ENCODE measurements at places on chromosomes 3 and 15.

DNA sequence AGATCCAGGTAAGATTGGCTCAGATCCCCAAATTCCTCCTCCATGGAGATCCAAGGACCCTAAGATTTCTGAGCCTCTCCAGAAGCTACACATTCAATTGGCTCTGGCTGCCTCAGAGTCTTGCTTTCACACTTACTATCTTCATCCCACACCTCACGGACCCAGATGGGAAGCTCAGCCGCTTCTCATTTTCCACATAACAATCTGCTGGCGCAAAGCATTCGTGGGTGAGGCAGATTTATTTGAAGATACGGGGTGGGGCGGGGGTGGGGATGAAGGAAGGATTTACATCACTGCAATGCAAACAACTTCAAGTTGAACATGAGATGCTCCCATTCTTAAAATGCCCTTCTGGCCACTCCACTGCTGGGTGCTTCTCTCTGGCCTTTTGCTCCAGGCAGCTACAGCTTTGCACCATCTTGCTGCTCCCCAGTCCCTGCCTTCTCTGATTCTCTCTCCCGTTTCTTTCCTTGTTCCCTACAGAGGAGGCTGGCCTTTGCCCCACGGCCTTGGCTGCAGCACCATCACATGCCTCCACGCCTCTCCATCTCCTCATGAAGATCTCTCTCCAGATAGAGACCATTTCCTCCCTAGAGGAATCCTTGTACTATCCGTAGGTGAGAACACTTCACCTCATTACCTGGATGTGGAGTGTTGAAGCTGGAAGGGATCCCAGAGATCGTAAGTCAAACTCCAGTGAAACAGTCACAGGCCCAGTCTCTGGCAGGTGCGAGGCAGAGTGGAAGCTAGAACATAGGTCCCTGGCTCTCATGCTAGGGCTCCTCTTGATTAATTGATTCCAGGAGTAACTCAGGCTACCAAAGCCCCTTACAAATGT, 175.9 kb downstream of the RPLP1 start:
- DNase-seq = no peak

DNA sequence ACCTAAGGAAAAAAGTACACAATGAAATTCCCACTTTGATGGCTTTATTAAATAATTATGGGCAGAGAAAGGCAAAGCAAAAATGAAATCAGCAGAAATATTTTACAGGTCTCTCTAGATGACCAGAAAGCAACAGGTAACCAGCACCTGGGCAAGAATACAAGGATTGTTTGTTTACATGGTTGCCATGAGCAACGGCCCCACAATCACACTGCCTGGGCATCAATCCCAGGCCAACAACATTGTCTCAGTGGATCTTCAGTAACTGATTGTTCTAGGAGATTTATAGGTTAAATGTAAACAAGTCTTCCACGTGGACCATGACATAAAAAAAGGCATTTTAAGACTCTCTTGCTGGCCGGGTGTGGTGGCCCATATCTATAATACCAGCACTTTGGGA, 82.6 kb downstream of the PDZRN3 start:
- no peak for DNase-seq

DNA sequence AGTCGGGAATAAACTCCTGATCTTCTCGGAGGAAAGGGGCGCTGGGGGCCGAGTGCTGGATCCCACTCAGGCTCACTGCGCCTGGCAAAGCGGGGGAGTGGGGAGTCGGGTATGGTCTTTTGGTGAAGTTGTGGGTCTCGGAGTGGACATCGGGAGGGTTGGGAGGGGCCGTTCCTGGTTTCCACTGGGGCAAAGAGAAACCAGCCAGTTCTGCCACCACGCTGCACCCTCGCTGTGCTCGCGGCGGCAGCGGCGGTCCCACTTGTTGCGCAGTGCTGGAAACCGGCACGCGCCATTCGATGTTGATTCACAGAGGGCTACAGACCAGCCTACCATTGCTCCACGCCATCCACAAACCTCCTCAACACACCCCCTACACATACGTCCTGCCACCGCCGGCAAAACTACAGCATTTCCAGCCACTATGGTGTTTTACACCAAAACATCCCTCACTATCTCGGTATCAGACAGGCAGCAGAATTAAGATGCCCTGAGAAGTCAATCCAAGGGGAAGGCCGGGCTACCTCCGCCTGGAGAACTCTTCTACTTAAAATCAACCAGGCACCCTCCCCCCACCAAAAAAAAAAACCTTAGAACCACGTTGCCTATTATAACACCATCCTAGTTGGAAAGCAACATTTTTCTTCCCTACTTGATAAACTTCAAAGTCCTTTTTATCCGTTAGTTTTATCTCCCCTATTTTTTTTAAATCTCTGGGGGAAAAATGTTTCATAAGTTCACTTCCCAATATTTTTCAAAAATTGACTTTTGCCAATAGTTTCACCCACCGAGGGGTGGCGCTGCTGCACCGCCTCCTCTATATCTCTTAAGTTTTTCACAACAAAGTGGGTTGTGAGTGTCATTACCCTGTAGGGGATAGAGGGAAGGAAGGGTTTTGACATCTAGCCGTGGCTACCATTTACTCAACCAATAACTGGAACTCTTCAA, 3.6 kb downstream of the BCL6 start:
- DNase-seq = peak; percentile 75

DNA sequence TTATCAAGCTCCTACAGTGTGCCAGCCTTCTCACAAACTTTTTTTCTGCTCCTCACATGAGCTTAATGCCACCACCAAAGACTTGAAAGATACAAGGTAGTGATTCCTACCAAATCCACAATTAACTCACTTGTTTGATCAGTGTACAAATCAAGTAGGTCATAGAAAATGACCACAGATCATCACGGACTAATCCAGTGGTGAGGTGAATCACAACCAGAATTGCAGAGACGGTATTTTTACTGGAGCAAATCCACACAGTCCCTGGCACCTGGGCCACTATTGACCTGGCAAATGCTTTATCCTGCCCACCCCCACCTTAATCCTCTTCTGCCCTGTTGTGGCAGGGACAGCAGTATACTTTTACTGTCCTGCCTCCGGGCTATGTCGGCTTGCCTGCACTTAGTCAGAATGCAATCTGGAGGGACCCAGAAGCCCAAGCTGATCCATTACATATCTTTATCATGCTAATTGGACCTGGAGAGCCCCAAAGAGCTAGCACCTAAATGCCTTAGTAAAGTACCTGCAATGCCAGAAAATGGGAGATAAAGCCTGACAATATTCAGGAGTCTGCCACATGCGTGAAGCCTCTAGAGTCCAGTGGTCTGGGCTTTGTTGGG, 83.9 kb upstream of the CDV3 start:
- DNase-seq = peak; percentile 42

GRCh38 chr15:59313641-59314332, 58.9 kb downstream of the MYO1E start:
- DNase-seq = no peak

- DNase-seq = peak; percentile 68
Measured at GRCh38 chr15:29656636-29657475, 165.4 kb downstream of the TJP1 start.

DNA sequence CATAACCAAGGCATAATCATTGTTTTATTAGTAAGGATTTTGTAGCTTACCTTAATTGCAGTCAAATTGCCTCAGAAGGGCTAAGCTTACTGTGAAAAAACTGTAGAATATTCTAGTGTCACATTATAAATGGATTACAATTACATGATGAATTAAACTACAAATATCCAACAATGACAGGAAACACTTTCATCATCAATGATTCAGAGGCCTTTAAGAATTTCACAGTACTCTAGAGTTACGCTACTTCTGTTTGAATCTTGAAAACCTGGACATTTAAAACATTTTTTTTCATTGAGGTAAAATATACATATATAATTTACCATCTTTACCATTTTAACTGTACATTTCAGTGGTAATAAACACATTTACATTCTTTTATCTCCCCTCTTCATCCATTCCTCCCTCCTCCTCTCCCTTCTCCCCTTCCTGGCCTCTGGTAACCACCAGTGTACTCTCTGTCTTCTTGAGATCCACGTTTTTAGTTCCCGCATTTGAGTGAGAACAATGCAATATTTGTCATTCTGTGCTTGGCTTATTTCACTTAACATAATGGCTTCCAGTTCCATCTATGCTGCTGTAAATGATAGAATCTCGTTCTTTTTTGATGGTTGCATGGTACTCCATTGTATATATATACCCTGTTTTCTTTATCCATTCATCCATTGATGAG, 54.7 kb downstream of the GJD2 start:
- no peak for DNase-seq

DNA sequence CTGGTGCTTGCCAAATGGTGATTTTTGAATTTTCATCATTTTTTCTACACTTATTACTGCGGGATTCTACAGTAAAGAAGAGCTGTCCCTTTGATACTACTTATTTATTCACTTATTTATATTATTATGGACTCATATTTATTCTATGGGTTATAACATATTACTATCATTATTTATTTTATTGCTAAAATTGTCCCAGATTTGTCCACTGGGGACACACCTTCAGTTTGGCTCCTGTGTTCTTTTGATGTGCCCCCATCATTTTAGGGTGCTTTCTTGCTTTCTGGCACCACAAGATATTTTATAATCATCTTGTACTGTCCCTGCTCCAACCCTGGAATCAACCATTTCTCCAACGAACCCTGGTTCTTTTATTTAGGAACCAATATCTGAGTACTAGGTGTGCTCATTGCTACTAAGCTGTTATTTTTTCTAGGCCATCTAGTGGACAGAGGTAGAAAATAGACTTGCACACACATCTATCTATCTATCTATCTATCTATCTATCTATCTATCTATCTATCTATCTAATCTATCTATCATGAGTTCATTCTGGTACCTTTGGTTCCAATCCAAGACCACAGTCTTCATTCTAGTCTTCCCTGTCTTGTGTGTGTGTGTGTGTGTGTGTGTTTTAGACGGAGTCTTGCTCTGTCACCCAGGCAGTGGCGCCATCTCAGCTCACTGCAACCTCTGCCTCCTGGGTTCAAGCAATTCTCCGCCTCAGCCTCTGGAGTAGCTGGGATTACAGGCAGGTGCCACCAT, 16.0 kb downstream of the SLC22A14 start:
- DNase-seq = no peak

GRCh38 chr15:36925653-36926426, 174.5 kb downstream of the MEIS2 start:
- DNase-seq = peak; percentile 23

DNA sequence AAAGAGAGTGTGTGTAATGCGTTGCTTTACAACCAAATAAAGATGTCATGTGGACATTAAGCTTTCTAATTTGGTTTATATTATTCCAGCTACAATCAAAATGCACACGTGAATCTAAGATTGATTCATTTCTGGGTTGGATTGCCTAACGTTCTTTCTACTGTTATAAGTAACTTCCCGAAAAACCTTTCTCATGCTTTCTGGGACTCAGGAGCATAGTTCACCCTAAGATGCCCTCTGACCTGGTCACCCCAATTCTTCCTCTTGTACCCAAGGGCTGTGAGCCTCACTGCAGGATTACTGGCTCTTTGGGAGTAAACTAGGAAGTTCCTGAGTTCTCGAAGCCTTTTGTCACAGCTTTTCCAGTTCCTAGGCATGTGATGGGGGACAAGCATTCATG, 12.7 kb upstream of the LMCD1 start:
- no peak for DNase-seq

- DNase-seq = no peak
Measured at GRCh38 chr3:157086060-157086750, 73.7 kb downstream of the CCNL1 start.

DNA sequence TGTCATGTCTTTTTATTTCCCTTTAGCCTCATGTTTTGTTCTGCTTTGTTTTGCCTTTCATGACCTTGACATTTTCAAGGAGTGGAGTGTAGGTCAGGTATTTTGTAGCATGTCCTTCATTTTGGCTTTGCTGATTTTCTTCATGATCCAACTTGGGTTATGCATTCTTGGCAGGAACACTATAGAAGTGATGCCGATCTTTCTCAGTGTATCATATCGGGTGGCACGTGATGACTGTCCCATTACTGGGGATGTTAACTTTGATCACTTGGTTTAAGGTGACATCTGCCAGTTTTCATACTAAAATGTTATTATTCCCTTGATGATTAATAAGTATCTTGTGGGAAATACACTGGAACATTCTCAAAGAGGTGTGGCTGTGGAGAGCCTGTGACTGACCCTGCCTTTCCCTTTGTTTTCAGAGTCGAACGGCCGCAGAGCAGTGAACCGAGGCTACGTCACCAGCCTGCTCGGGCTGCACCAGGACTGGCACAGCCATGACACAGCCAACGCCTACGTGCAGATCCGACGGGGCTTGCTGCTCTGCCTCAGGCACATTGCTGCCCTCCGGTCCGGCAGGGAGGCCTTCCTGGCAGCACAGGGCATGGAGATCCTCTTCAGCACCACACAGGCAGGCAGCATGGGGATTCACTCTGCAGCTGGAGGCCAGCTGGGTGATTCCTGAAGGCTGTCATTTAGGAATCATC, 167.7 kb downstream of the AGBL1 start:
- DNase-seq = no peak

DNA sequence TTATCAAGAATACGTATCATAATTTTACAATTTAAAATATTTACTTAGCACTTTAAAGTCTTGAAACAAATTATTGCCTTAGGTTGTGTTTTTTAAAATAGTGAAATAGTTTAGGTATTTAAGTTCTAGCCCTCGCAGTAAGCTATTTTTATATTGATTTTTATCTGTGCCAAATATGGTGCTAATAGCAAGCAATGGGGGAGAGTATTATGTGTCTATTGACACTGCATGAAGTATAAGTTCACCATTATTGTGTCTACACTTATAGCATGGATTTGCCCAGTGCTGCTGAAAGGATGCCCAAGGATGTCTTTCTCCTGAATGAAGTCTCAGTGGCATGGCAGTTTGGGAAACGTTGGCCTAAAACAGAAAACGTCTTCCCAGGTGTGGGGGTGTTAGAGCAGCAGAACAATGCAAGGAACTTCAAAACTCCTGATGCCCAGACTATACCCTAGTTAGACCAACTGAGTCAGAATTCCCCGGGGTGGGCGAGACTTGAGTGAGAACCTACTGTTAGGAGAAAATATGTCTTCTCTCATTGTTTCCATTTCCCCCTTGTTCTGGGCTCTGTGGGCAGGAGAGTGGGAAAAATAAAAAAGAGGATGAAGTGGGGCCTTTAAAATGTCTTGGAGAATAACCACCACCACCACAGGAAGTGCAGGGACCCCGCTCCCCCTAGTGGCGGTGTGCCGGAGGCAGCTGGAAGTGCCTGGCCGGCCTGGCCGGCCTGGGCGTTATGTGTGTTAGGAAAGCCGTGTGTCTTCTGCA, 104.2 kb upstream of the SLC7A14 start:
- DNase-seq = peak; percentile 88
